Kasumi-1 (cell line): ENCODE measurements at places on chromosomes 1 and 21.
A peak's percentile ranks its signal among the peaks of the same experiment; 100 is the strongest.

GRCh38 chr1:215833941-215834729 is 267.0 kb downstream of the KCTD3 start:
- no peak for DNase-seq

DNA sequence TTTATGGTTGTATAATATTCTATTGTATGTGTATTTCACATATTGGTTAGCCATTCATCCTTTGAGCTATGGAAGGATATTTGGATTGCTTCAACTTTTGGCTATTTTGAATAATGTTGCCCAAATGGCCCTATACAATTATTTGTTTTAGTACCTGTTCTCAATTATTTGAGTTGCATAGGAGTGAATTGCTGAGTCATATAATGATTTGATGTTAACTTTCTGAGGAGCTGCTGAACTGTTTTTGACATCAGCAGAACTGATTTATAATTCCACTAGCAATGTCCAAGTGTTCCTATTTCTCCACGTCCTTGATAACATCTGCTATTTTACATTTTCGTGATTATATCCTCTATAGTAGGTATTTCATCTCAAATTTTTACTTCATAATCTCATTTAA is 839.9 kb downstream of the KCNT2 start:
- DNase-seq = no peak

- peak; percentile 15 for DNase-seq
Observed at GRCh38 chr1:84619383-84620102, 45.3 kb upstream of the CTBS start.

DNA sequence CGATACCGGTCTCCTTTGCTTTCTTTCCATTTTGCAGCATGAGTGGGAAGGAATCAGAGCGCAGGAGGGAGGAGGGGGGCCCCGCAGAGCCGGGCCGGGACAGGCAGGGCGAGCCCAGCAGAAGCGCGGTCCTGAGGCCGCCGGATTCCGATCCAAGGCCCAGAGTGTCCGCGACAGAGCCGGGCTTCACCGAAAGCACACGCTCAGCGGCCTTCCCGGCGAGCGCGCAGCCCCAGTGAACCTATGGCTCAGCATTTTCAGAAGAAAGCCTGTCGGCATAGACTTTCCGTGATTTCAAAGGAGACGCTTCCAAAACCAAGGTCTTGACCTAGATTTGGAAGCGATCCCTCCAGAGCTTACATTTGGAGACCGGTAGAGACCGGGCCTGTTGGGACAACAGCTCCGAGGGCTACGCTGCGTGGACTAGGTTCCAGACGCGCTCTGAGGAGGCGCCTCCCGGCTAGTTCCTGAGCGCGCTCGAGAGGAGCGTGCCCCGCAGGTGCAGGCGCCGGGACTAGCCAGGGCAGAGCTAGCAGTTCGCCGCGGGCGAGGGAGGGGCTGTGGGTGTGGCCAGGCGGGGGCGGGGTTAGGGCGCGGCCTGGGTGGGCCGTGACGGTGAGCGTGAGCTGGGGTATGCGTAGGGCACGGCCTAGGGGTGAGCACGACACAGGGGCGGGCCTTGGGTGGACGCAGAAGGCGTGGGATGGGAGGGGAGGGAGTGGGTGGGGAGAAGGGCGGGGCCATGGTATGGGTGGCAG is 27.8 kb upstream of the PRSS38 start:
- peak; percentile 91 for DNase-seq
